GM12878 (cell line): ENCODE measurements at places on chromosomes 2 and 18.

DNA sequence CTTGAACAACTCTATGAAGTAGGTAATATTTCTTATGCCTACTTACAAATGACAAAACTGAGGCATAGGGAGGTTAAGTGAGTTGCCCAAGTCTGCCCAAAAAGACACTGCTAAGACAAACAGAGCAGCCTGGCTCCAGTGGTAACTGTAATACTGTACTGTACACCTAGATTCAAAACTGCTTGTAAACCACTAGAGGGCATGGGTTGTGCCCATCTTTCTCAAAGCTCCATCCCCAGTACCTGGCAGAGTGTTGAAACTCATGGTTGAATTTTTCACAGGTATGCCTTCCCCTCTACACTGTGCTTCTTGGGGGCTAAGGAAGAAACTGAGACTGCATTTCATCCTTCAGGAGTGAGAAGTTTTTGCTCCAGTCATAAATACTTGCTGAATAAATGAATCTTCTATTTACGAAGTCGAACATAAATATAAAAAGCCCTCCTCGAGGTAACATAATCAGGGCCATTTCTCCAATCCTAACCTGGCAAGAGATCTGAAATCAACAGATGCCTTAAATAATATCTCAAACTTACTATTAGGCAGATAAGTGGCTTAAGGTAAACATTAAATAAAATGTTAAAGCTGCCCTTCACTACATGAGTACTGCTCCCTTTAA, 2.0 kb downstream of the PPP4R1 start:
- DNase-seq = no peak

- DNase-seq = no peak
These were observed 34.5 kb downstream of the GLI2 start for GRCh38 chr2:120770176-120770575.

DNA sequence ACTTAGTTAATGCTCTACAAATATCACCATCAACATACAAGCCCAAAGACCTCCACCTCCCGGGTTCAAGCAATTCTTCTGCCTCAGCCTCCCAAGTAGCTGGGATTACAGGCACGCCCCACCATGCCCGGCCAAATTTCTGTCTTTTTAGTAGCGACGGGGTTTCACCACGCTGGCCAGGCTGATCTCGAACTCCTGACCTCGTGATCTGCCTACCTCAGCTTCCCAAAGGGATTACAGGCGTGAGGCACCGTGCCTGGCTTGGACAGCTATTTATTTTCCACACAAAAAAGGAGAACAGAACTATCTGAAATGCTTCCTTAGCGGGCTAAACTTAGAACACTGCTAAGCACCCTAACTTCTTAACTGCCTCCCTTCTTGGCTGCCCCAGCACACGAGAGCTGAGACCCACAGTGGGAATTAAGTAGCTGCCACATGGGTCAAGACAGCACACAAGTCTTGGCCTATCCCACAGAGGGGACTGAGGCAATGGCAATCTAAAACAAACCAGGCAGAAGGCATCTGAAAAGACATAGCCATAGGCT, 24.8 kb downstream of the CYTIP start:
- no peak for DNase-seq

GRCh38 chr2:88746929-88747490, 55.5 kb downstream of the RPIA start:
- DNase-seq = no peak

- DNase-seq = no peak
These were observed 39.8 kb upstream of the CABLES1 start for GRCh38 chr18:23095463-23095862.

GRCh38 chr2:179654806-179655205, 206.6 kb downstream of the ZNF385B start:
- no peak for DNase-seq

DNA sequence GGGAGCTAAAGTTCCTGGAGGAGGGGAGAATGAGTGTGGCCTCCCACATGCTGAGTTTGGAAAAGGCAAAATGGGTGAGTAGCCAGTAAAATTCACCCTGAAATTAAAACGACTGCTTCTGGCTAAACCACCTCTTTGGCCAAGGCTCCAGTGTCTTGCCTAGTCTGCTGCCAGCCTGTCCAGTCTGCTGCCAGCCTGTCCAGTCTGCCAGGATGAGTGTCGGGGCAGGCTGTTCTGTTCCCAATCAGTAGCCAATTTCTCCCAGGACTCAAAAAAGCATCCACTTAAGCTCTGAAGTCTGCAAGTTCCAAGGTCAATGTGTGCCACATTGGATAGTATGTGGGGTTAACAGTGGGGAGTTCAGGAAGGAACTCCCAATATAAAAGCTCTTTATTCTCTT, 134.6 kb upstream of the KLHL29 start:
- no peak for DNase-seq

DNA sequence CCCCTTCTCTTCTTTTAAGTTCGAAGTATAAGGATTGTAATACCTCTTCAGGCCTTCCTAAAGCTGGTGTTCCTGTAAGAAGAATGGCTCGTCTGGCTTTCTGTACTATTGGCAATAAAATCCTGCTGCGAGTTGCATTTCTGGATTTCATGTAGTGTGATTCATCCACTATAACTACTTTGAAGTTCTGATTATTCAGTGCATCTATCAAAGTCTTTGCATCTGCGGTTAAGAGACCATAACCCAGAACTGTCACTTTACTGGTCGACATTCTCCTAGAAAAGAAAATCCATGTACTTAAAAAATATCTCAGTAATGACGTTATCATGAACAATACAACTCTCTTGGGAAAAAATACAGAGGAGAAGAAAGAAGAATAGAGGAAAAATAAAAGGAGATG, 181.1 kb downstream of the ZRANB3 start:
- no peak for DNase-seq

DNA sequence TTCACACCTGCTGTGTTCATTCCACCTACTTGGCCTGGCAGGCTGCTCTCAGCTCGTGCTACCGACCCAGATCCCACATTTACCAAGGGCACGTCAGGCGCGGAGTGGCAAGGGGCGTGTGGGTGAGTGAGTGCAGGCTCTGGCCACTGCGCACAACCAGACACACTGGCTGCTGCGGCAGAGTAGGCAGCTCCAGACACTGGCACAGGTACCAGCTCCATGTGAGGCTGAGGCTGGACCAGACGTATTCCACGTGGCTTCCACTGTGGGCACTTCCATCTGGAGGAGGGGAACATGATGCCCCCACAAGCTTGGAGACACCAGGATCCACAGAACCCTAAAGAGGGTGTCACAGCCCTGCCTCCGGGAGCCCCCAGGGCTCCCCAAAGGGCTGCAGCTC, 74.6 kb upstream of the ZNF804A start:
- DNase-seq = no peak

DNA sequence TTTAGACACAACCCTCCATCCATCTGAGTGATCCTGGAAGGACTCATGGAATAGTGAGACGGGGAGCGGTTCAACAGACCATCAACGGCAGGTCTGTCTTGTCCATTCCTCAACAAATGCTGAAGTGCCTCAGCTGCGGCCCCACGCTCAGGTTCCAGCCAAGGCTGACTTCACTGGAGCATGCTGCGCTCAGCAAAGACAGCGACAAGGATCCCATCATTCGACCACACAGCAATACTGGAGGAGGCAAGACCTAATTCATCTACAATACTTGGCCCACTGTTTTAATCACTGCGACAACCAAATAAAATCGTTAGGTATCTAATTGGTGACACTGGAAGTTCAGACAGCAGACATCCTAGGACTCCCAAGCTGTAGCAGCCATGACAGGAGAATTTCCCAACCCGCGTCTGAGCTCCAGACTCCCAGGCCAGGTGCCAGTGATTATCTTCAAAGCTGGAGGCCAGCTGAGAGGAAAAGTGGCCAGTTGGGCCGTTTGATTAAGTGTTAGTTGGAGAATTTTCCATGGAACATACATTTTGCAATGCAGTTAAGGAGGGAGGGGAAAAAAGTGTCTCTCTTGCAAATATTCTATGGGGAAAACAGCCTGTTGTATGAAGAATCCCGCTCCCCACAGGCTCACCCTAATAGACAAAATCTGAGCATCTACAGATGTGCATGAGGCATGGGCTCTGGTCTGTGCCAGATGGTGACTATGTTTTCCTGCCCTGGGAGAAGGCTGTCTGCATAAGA, 92.5 kb upstream of the SLC35G4 start:
- no peak for DNase-seq

GRCh38 chr18:24595561-24596031, 135.2 kb downstream of the HRH4 start:
- no peak for DNase-seq

DNA sequence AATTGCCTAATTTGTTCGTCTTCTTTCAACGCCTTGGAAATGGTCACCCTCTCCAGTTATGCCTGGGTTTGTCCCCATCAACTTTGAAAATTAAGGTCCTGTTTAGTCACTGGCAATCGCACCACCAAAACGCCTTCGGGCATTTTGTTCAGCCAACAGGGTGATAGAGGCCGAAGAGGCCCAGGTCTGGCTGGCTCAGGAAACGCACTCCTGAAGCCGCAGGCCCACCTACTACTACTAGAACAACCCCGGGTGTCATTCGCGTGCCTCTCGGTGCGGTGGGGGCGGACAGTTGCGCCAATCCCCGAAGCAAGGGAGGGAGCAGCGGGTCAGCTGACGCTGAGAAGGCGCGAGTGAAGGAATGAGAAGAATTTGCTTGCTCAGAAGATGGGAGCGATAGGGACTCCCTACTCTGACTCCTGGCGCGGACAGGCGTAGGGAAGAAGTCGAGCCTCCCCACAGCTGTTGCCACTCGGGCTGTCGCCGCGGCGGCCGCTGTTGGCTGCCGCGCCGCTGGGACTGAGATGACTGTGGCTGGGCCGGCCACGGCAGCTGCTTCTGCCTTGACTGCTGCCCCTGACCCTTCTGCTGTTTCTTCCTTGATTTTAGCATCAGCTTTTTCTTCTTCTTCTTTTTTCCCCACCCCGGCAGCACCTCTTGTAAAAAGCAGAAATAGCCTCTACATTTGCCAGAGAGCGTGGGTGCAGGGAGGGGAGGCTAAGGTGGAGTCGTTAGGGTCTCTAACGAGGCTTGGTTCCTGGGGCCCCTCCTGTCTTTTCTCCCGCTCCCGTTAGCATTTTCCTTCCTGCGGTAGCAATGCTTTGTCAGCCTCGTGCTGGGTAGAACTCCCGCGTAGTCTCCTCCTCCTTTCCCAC, 387.6 kb downstream of the FIGN start:
- no peak for DNase-seq

GRCh38 chr2:179268277-179268925, 3.8 kb upstream of the SESTD1 start:
- no peak for DNase-seq

DNA sequence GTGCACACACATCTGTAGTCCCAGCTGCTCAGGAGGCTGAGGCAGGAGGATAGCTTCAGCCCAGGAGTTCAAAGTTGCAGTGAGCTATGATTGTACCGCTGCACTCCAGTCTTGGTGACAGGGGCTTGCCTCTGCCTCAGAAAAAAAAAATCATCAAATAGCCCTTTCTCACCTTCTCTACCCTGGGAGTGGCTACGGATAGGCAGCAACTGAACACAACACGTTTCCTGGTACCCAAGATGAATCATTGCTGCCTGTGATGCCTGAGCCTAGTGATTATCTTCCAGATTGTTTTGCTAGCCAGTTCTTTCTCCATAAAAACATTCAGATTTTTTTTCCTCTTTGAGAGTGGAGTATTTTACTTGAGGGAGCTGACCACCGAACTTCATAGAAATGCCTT, 13.5 kb downstream of the INPP4A start:
- DNase-seq = no peak

GRCh38 chr2:150981826-150982225, 279.8 kb downstream of the RBM43 start:
- DNase-seq = no peak

GRCh38 chr2:8680822-8681760, 765 bp upstream of the ID2 start:
- DNase-seq = peak; percentile 61

DNA sequence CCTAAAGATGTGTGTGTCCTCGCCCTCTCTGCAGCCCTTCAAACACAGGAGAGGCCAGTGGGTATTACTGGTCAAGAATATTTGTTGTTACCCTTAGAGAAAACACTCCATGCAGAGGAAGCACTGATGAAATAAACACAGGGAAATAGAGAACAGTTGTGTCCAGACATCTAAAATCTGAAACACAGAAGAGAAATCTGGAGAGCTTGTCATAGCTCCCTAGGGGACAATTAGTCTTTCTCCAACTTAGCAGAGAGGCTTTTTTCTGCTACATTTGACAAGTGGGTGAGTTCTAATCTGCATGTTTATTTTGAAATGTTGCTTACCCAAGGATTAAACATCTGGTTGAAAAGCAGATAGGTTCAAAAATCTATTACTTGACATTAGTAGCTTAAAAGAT, 190.1 kb downstream of the CTNNA2 start:
- DNase-seq = no peak

- no peak for DNase-seq
These were observed 105.8 kb upstream of the UGP2 start for GRCh38 chr2:63735931-63736330.

DNA sequence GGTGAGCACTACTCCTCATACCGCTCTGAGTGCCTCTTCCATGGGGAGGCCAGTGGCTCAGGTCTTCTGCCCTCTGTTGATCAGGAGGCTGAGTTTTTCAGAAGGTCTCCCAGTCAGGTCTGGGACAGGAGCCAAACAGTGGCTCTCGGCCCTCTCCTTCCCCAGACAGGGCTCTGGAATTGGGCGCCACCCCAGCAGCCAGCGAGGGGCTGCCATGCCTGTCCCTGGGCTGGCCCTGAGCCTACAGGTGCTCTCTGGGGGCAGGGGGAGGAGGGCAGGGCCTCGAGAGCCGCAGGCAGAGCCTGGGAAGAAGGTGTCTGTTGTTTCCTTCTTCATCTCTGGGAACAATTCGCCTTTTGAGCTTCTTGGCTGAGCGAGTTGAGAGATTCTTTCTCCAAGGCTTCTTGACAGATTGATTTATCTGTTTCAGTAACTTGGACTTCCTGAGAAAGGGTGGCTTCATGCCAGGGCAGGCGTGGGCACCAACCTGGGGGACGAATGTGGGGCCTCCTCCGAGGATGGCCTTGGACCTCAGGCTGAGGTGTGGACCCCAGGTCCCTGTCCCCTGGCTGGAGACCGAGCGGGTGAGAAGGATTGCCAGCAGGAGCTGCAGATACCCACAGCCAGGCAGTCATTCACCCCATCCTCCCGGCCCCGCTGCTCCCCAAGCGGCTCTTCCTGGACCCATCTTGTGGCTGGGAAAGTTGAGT, 64.7 kb upstream of the GLI2 start:
- no peak for DNase-seq

GRCh38 chr2:190443778-190444481, 35.8 kb downstream of the MFSD6 start:
- no peak for DNase-seq

GRCh38 chr2:149903626-149904025, 316.1 kb upstream of the MMADHC start:
- DNase-seq = no peak

DNA sequence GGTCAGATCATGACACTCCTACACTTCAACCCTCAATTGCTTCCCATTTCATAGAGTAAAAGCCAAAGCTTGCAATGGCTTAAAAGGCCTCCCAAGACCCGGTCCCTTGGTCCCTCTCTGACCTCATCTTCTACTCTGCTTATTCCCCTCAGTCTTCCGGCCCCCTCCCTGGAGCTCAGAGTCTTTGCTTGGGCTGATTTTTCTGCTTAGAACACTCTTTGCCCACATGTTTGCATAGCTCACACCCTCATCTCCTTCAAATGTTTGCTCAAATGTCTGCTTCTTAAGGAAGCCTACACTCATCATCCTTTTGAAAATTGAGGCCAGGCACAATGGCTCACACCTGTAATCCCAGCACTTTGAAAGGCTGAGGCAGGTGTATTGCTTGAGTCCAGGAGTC, 65.6 kb upstream of the CAPN13 start:
- no peak for DNase-seq
